ENCODE measurements at places on chromosomes 1 and 21.

DNA sequence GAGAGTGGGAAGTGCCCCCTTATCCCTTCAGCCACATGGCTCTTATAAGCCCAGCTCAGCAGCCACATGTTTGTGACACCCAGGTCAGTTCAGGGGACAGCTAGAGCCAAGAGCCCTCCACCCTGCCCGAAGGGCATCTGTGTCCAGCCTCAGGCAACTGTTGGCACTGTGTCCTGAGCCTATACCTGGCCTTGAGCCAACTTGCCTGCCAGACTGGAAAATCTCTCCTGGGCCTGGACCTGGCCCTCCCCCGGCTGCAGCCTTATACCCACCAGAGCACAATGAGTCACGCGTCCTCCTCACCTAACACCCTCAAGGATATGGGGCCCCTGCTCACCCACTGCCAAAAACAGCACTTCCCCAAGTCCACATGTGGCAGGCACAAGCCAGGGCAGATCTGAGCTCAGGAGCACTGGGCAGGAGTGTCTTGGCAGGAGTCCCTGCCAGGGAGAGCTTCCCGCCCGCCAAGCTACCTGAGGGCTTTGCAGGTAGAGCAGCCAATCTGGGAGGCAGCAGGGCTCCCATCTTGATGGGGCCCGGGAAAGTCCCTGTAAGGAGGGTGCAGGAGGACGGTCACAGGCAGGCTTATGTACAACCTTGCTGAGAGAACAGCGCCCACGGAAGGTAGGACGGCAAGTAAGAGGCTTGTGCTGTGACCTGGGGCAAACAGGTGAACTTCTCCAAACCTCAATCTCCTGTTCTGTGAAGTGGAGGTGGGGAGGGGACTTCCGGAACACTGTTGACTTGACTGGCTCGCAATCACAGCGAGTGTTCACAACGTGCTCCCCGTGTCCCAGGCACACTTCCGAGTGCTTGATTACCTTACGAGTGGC lies 19.8 kb upstream of the HSPG2 start:
- DNase-seq = peak; percentile 53

DNA sequence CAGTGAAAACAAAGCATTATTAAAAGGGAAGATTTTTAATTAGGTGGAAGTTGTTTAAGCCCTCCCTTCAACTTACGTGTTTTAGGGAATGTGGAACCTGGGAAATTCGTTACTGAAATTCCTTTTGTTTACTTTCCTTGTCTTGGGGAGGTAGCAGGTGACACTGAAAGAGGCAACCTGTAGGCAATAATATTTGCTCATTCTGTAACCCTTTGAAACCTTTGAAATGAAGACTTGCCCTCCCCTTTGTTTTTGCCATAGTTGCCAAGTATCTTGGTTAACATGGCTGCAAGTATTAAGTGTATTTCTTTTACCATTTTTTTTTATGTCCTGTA lies 1.7 kb downstream of the MRPS6 start:
- DNase-seq = no peak

DNA sequence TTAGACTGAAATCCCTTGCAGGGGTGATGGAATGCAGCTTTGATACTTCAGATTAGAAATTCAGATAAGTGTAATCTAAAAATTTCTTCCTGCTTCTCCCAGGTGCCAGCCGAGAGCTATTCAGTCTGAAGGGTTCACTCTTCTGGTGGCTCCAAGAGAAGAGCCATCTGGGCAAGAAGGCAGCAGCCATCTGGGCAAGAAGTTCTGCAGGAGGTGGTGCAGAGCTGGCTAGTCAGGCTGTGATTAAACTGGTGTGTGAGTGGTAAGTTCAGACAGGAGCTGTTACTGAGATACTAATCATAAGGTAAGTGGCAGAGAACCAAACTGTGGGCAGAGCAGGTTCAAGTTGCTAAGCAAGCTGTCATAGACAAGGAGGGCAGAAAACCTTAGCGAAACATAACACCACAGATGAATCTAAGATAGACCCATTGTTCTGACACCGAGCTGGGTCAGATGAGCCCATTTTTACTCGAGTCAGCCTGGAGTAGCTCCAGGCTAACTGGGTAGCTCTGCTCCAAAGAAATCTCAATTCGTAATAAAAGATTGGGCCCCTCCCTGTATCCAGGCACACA lies 14.4 kb upstream of the TP53BP2 start:
- no peak for DNase-seq

DNA sequence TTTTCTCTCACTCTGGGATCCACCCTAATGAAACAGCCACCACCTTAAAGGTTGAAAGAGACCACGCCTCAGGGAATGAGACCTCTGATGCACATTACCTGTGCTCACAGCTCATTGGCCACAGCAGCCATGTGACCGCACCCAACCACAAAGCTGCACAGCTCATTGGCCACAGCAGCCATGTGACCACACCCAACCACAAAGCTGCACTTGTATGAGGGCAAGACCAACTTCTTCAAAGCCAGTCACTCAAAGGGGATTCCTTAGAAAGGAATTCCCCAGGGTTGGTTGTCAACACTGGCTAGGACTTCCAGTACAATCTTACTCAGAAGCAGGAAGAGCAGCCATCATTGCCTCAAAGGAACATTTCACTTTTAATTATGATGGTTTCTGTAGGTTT lies 43.6 kb upstream of the PDE9A start:
- DNase-seq = peak; percentile 69

DNA sequence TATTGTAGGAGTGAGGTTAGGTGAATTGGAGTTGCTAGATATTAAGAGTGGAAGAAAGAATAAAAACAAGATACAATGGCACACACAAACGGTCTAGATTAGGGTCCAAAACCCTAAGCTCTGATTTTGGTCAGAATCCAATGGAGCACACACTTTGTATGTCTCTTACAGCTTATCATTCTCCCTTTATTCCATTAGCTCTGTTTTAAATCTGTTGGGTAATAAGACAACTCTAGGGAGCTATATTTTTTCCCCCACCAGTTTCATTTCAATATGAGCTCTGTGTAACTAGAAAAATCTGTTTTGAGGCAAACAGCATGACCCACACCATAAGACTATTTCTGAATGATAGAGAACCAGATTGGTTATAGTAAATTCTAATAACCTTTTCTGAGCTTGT lies 465.6 kb downstream of the ADGRL2 start:
- no peak for DNase-seq

DNA sequence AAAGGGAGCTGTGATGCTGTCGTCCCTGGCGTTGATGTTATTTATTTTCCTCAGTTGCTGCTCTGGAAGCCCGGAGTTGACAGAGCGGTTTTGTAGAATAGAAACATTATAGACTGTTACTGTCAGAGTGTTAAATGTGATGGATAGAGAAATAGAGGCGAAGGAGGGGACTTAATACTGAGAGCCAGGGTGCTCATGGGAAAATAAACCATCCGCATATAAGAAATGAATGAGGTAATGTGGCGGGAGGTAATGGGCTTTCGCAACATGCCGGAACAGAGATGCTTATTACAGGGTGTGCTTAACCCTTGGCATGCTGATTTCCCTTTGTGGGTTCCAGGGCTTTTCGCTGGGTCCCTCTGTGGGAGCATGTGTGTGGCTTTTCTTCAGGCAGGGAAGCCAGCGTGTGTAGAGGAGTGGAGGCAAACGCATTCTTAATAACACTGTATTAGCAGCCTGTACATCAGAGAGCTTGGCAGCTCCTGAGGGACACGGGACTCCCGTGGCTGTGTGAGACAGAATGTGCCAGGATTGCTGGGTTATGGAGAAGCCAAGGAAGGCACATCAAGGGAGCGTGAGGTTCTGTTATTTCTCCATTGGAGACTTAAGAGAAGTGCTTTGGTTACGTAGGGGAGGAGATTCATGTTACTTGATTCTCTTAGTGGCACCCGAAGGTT lies 141.0 kb downstream of the PBX1 start:
- DNase-seq = no peak

DNA sequence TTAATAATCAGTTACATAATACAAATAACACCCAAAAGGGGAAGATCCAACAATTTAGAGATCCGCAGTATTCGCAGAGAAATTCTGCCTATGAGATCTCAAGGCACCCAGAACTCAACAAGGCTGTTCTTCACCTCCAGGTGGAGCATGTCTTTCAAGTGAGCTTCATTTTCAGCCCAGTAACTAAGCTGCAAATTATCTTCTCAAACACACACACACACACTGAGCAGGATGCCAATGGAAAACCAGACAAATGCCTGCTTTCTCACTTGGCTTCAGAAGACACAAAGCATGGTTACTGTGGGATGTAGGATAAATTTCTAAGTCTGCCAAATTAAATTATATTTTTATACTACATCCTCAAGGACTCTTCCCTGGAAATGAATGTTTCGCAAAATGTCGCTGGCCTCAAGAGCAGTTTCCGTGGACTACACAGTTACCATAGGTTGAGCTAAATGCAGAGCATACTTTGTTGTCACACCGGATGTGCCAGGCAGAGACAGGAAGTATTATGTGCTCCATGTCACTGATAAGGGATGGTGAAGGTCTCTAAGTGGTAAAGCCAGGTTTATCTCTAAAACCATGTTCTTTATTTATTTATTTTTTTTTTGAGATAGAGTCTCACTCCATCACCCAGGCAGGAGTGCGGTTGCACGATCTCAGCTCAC lies 30.3 kb downstream of the UBR4 start:
- no peak for DNase-seq

- peak; percentile 70 for DNase-seq
Observed at GRCh38 chr1:9654051-9654833, 2.7 kb downstream of the PIK3CD start.

GRCh38 chr1:228646717-228647522 lies 88.4 kb upstream of the RHOU start:
- DNase-seq = peak; percentile 47

DNA sequence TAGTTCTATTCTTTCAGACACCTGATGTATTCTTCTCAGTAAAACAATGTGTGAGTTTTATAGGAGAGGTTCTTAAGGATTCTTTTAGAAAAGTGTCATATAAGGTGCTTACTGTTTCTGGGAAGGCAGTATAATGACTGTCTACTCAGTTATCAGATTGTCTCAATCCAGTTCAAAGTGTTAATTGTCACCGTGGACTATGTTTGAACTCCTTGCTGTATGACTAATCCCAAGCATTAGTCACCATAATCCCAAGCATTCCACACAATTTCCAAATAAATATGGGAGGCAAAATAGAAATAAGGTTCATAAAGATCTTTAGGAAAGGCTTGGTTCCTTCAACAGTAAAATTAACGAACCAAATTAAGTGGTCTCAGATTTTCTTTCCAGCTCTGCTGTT lies 342.1 kb upstream of the NR5A2 start:
- DNase-seq = no peak

GRCh38 chr1:240559781-240560180 lies 52.2 kb downstream of the GREM2 start:
- no peak for DNase-seq

GRCh38 chr1:90704817-90705216 lies 12.3 kb downstream of the BARHL2 start:
- DNase-seq = no peak

- DNase-seq = peak; percentile 66
Observed at GRCh38 chr21:42850866-42851391, 28.4 kb downstream of the WDR4 start.

DNA sequence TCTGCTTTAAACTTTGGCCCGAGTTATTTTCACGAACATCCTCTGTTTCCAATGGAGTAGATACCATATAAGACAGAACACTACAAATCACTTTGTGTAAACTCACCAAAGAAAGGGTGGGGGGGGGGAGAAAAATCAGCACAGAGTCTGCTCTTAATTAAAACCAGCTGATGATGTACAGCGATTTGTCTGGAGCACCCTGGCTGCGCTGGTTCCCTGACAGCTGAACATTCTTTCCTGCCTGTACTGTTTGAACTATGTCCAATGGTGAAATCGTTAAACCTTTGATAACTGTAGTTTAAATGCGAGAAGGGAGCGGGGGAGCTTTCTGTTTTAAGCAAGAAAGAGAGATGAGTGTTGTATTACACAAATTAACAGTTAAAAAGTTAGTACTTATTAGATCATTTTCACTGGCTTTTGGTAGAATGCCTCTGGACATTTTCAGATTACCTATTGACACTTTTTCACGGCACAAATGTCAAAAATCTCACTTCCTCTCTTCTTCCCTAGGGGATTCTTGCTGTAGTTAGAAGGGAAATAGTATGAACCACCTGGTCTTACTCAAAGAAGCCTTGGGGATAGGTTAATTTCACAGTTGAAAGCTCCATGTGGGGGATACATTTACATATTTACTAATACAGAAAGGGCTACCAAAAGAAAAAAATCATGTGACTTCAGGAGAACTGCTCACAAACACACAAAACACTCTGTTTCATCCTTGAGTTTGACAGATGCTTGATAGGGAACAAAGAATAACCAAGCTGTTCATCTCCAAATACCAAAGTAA lies 140.2 kb upstream of the RUNX1 start:
- DNase-seq = no peak

DNA sequence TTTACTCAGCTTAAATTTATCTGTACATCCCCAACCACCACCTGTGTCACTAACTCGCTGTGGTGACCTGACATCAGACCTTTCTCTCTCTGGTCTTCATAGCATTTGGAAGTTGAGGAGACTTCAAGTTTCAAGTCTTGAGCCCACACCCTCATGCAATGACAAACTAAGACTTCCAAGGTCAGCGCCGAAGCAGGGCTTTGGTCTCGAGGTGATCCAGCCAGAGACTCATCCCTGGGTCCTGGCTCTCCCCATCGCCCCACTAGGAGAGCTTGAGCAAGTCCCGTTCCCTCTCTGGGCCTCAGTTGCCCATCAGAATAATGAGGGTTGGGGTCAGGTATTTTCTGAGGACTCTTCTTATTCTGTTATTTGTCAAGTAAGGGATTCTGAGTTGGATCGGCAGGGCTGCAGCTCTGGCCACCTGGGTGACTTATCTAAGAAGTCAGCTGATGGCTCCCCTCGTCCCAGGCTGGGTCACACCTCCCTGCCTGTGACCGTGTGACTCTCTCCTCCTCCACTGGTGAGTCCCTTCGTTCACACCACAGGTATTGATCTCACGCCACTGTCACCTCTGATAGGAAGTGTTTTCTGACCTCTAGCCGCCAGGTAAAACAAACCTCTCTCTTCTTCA lies 143.7 kb upstream of the RUNX3 start:
- no peak for DNase-seq

- no peak for DNase-seq
Observed at GRCh38 chr1:205270764-205271163, 43.0 kb downstream of the TMCC2 start.

DNA sequence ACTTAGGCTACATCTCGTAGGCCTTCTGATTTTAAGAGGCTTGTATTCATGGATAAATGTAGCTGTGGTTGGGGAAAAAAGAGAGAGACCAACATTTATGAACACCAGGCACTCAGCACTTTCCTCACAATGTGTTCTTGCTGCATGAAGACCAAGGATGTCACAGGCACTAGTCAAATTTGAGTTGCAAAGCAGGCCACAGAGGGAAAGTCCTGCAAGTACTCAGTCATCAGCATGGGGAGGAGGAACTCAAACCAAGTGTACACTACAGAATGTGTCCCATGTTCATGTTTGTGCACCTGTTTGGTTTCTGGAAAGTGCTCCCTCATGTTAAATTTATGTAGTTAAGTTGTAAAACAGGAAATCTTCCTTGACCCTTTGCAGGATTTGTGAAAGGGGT lies 8.7 kb upstream of the MAP3K7CL start:
- no peak for DNase-seq

DNA sequence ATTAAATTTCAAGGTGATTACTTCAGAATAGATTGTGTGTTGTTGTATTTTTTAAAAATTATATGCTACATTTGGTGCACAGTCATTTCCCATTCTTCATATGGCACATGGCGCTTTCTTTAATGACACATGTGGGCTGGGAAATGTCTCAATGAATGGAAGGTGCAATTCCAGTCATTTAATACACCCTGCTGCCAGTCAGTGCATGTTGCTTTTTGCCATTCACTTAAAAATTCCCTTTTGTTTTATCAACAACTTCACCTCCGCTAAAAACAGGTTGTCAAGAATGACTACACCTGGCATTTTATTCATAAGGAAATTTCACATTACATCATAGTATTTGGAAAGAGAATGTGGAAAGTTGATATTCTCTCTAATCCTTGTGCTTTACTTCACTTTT lies 716.4 kb upstream of the ADAMTS5 start:
- no peak for DNase-seq

Data from stimulated activated CD8-positive, alpha-beta memory T cell treated with anti-CD3 and anti-CD28 coated beads, Interleukin-4, amount 100 ng/mL, for 48 hours (primary cell).